Inflammatory macrophage treated with lipopolysaccharide for 1 hour (primary cell): ENCODE measurements at places on chromosomes 6 and 20.

DNA sequence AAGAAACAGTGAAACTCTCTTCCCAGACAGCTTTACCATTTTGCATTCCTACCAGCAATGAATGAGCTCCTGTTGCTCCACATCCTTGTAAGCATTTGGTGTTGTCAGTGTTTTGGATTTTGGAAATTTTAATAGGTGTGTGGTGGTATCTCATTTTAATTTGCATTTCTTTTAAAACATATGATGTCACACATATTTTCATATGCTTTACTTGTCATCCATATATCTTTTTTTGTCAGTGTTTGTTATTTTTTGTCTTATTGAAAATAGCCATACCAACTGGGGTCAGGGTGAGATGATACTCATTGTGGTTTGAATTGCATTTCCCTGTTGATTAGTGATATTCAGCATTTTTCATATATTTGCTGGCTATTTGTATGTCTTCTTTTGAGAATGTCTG lies 119.5 kb upstream of the FOXA2 start:
- no peak for DNase-seq

- DNase-seq, result no peak
Observed at GRCh38 chr6:34497411-34497810, 31.5 kb downstream of the PACSIN1 start.

GRCh38 chr20:36399147-36399968 lies 93.2 kb downstream of the DLGAP4 start:
- peak; percentile 43 for DNase-seq

DNA sequence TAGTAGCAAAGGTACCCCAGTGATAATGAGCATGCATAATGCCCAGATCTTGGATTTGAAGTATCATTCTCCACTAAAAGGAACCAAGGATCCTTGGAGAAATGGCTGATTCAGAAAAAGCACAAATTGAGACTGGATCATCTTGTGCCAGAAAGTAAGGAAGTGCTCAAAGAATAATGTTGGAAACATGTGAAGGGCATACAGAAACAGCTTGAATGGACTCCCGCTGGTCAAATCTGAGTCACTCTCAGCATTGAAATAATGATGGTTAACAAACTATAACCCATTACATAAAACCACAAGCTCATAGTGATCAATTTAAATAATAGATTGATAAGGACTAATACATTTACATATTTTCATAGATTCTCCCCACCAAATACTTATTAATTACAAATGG lies 3.6 kb upstream of the OSTM1 start:
- no peak for DNase-seq

DNA sequence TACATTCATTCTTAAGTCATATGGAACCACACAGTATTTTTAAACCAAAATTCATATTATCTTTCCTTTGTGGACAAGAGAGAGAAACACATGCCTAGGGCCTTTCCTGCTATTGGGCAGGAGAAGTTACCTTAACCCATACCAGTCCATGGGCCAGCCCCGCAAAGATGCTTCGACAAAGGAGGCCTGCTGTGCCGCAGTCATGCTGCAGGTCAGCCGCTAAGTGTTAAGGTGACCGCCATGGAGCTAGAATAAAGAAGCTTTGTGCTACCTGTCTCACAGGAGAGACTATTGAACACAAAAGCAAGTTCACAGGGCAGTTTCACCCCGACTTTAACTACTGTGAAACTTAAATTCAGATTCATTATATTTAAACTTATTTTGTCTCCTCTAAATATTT lies 62.3 kb upstream of the TMEM181 start:
- no peak for DNase-seq

- DNase-seq, result no peak
Observed at GRCh38 chr6:107714104-107714503, 110.0 kb downstream of the SCML4 start.

- no peak for DNase-seq
Observed at GRCh38 chr20:6466075-6466810, 301.2 kb upstream of the BMP2 start.

DNA sequence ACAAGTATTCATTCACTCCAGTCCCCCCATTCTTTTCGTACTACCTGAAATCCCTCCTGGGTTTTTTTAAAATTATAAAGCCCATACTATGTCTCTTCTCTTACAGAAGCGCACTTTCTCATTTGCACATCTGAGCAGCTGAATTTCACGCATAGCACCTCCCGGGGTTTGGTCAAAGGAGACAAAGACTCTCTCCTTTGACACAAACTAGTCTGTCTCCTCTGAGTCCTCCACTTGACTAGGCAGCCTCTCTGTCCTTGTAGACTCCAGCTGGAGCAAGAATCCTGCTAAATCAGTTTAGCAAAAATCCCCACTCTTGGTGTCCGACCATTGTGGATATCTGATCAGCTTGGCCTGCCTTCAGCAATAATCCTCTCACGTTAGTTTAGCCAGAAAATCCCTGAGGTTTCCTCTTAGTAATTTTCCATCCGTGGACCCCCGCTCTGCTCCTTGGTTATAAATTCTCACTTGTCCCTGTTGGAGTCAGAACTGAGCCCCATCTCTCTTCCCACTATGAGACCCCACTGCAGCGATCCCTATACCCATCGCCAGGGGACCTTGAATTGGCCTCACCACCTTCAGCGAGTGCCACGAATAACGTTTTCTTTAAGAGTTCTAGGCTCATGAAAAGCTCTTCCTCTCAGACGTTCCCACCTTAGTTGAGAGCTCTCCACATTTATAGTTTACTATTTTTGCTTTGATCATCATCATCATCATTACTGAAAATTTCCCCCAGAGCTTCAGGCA lies 29.0 kb downstream of the PDYN start:
- DNase-seq, result no peak

DNA sequence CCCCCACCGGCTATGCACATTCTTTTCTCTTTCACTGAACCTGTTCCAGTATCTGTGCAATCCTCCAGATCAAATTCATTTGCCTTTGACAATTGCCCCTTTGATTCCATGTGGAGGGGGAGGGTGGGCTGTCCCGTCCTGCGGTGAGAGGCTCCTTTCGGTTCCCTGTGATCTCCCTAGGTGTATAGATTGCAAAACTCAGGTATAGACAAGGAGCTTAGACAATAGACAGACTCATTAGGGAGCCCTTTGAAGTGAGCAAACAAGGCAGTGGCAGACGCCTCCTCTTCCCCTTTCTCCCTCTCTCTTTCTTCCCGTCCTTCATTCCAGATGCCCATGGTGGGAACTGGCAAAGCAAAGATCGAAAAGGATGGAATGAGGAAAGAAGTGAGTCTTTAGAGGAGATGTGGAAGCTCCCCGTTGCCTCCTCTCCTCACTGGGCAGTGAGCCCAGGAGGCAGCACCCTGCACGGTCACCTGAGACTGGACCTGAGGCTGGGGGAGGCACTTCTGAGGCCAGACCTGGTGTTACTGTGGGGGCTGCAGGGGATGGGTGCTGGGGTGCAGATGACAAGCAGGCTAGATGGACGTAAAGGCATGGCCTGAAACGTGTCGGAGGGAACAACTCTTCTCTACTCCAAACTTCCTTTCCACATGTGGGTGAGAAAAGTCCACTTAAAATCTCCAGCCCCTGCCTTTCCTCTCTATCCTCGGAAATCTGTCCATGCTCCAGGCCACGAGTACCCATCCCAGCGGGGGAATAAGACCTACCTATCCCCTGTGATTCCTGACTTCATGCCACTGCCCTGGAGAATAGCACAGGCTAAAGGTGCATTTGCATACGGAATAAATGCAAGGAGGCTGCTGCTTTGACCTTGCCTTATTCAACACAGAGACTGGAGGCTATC lies 256.6 kb upstream of the FOXQ1 start:
- DNase-seq, result no peak

- no peak for DNase-seq
Observed at GRCh38 chr6:82612475-82613039, 248.9 kb downstream of the TPBG start.

GRCh38 chr20:58044931-58045555 lies 183.4 kb downstream of the ANKRD60 start:
- no peak for DNase-seq

GRCh38 chr6:84582997-84583396 lies 181.4 kb downstream of the TBX18 start:
- no peak for DNase-seq

DNA sequence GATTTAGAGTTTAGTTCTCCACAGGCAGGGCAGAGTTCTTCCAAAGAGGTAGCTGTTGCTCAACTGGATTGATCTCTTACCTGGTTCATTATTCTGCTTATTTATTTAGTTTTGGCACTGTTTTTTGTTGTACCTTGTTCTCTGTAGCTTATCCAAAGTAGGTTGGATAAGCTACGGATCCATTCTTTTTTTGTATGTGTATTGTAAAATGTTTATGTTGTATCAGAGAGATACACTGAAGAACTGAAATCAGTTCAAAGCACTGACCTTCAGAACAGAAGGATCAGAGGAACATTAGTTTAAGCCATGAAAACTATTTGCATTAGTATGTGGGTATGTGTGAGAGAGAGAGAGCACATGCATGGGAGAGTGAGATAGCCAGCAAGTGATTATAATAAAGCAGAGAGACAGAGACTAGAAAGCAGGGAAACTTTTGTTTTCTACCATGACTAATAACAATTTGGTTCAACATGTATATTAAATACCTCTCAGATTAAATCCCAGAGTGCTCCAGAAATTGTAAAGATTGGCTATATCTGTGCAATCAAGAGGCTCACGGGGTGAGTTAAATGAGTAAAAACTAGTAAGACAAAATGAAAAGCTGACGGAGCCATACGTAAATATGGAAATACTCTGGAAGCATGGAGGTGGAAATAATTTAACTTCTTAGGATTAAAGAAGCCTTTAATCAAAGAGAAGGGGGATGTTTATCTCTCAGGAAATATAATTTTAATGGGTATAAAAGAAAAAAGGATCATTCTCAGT lies 40.2 kb downstream of the ITCH start:
- DNase-seq, result no peak

- no peak for DNase-seq
Observed at GRCh38 chr20:38991814-38992704, 29.9 kb downstream of the DHX35 start.

DNA sequence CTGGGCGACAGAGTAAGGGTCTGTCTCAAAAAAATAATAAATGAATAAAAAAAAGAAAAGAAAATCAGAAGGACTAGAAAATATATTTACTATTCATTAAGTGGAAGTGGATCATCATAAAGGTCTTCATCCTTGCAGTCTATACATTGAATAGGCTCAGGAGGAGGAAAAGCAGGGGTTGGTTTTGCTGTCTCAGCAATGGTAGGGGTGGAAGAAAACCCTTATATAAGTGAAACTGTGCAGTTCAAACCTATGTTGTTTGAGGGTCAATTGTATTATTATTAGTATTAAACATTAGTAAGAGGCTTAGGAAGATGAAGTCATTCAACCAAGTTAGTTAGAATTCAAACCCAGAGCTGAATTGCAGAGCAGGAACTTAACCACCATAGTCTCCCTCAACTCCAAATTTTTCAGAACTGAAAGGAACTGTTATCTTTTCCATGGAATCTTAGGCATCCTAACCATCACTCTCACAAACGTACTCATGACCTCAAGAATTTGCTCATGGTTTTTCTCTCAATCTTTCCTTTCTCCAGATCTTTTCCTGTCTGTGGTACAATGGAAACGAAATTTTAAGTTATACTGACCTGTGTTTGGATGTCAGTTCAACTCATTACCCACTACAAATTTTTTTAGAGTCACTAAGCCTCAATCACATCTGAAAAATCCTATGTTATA lies 7.7 kb upstream of the SMIM13 start:
- DNase-seq, result no peak

GRCh38 chr6:21538186-21538798 lies 55.3 kb upstream of the SOX4 start:
- DNase-seq, result no peak

GRCh38 chr6:15473741-15474161 lies 189.1 kb downstream of the DTNBP1 start:
- DNase-seq, result peak; percentile 51

- DNase-seq, result peak; percentile 38
Observed at GRCh38 chr6:37705239-37706051, 7.8 kb upstream of the MDGA1 start.

DNA sequence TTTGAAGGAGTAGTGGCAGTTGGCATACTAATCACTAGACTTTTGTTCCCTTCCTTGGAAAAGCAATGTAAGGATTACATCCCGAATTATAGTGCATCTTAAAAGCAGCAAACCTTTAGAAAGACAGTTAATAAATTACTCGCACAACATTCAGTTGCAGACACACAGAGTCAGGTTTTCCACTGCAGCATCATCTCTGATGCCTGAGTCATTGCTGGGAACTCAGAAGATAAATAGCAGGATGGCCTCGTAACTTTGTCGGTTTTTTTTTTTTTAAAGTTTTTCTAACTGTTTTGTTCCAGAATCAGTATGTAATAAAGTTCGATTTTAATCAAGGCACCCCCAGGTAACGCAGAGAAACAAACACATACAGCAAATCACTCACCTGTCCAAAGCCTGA lies 34.3 kb downstream of the GJA10 start:
- DNase-seq, result no peak

DNA sequence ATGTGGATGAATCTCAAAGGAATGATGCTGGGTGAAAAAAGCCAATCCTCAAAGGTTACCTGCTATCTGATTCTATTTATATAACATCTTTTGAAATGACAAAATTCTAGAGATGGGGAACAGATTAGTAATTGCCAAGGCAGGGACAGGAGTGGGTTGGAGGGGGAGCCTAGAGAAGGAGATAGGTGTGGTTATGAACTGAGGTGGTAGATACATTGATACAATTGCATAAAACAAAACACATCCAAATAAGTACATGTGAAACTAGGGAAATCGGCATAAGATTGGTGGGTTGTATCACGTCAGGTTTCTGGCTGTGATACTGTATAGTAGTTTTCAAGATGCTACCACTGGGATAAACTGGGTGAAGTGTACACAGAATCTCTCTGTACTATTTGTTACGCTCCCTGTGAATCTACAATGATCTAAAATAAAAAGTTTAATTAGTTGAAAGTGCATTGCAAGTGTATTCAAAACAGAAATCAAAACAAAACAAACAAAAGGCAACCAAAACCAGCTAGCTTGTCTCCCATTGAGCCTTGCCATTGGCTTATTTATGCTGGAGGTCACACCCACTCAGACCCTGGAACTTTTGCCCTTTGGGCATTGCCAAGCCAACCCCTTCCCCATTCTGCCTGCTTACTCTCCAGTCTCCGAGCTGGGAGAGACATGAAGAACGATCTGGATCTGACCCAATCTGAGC lies 27.8 kb downstream of the PPP1R16B start:
- no peak for DNase-seq

GRCh38 chr6:21846541-21847451 lies 253.2 kb downstream of the SOX4 start:
- peak; percentile 25 for DNase-seq

DNA sequence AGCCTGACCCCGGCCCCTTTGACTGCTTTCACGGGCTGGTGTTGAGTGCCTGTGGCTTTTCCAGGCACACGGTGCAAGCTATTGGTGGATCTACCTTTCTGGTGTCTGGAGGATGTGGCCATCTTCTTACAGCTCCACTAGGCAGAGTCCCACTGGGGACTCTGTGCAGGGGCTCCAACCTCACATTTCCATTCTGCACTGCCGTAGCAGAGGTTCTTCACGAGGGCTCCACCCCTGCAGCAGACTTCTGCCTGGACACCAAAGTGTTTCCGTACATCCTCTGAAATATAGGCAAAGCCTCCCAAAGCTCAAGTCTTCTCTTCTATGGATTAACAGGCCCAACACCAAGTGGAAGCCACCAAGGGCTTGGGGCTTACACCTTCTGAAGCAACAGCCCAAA lies 691.5 kb upstream of the POU3F2 start:
- no peak for DNase-seq
